Activated CD4-positive, alpha-beta T cell treated with anti-CD3 and anti-CD28 coated beads for 4 hours (primary cell): ENCODE measurements at places on chromosomes 13 and 19.

DNA sequence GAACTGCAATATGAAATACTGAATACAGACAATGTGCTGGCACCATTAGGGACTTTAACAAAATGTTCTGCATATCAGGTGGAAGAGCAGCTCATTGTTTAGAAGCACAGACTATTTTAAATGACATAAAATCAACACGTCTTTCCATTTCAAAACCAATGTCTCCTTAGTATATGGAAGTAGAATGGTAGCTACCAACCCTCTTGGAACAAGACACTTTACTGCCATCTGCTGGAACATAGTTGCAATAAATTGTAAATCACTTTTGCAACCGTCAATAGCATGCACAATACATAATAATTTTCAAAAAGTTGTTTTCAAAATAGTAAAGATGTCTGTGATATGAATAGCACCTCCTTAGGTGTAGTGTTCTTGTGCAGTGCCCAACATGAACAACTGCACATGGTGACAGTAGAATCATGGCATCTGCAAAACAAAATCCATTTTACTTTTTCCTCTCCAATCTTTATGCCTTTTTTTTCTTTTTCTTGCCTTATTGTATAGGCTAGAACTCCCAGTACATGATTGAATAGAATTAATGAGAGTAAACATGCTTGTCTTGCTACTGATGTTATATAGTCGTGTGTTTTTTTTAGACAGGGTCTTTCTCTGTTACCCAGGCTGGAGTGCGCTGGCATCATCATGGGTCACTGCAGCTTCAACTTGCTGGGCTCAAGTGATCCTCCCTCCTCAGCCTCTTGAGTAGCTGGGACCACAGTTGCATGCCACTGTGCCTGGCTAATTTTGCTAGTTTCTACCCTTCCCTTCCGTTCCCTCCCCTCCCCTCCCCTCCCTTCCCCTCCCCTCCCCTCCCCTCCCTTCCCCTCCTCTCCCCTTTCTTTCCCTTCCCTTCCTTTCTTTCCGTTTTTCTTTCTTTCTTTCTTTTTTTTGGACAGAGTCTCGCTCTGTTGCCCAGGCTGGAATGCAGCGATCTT is 7.8 kb upstream of the LYPD5 start:
- no peak for DNase-seq

- DNase-seq = no peak
Observed at GRCh38 chr19:2547033-2547680, 71.2 kb downstream of the GADD45B start.

- no peak for DNase-seq
Observed at GRCh38 chr13:98780451-98780850, 28.0 kb upstream of the SLC15A1 start.

DNA sequence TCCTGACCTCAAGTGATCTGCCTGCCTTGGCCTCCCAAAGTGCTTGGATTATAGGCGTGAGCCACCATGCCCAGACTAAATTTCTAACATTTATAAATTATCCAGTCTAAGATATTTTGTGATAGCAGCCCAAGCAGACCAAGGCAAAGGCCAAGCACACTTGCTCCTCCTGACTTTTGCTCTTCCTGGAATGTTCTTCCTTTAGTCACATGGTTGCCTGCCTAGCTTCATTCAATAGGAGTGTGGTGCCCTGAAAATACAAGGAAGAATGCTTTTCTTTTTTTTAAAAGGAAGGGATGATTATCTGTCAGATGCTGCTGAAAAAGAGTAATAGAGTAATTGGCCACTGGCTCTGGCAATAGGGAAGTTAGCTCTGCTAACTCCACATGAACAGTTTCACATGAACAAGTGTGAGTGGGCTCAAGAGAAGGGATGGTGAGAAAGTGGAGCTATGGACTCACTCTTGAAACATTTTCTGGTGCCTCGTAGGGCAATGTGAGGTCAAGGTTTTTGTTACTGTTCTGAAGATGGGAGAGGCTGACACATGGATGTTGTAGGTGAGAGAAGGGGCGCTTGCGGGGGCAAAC is 47.1 kb downstream of the USPL1 start:
- DNase-seq = no peak

DNA sequence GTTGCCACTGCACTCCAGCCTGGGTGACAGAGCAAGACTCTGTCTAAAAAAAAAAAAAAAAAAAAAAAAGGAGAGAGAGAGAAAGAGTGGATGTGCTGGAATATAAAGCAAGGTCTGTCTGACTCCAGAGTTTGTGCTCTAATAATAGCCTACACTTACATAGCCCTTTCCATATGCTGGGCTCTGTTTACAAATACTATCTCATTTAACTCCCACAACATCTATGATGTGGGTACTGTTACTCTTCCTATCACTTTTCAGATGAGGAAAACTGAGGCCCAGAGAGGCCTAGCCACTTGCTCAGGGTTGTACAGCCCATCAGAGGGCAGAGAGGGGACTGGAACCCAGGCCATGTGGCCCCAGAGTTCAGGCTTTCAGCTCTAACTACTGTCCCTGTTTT is 15.9 kb upstream of the PAK4 start:
- no peak for DNase-seq

- DNase-seq = no peak
Observed at GRCh38 chr13:95275322-95276036, 25.8 kb downstream of the ABCC4 start.

DNA sequence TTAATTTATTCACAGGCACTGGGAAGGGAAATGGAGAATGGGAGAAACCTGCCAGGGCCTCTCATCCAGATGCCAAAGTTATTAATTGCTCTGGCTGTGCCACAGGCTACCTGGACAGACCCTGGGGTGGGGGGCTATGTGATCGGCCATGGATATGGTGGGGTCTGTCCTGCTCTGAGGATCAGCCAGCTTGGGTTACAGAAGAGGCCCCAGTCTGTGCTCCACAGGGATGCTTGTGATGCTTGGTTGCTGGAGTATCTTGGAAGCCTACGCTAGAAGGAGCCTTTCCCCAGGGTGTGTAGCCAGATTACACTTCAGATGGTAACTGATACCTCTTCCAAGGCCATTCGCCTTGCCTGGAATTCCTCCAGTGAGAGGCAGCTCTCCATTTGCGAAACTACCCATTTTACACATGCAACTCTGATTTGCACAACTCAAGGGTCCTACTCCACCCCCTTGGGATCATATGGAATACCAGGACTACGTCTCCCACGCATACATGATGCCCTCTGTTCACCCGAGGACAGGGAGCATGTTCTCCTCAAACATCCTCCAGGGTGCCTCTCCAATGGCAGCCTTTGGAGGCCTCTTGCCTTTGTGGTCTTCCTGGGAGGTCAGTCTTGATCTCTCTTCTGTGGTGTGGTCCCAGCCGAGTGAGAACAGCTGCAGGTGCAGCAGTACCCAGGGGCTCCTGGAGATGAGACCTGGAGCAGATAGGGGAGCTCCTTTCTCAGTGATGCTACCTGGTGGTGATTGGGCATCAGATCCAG is 186.6 kb upstream of the TSHZ3 start:
- DNase-seq = no peak

- DNase-seq = no peak
Observed at GRCh38 chr19:54955376-54955775, 8.0 kb upstream of the NLRP7 start.

- DNase-seq = no peak
Observed at GRCh38 chr13:112928972-112929782, 39.8 kb upstream of the MCF2L start.

DNA sequence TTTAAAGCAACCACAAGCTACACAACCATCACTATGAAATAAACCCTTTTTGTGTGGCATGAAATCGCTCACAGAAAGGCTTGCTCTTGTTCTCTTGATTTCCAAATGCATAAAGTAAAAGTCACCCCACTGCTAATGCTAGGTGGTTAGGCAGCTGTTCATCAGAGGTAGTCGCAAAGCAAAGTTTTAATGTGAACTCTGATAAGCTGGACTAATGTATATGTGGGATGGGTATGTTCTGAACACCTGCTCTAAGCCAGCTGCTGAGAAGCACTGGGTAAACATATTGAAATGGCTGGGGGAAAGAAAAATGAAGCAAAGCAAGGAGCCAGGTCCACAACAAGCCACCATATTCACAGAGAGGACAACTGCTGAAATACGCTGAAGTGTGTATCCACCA is 142.3 kb downstream of the KLF12 start:
- no peak for DNase-seq

DNA sequence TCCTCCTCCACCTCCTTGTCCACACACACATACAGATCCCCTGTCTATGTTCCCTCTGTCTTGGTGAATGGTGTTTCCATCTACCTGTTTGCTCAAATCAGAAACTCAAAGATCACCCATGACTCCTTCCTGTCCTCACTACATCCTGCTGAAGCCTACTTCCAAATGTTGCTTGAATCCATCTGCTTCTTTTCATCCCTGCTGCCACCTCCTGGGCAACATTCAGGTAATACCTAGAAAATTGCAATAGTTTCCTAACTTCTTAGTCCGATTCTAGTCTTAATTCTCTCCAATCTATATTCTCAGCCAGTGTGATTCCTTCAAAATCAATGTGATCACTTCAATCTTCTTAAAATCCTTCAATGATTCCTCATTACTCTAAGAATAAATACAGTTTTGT is 155.5 kb upstream of the STARD13 start:
- no peak for DNase-seq

- DNase-seq = no peak
Observed at GRCh38 chr19:29530540-29531457, 5.0 kb downstream of the VSTM2B start.

DNA sequence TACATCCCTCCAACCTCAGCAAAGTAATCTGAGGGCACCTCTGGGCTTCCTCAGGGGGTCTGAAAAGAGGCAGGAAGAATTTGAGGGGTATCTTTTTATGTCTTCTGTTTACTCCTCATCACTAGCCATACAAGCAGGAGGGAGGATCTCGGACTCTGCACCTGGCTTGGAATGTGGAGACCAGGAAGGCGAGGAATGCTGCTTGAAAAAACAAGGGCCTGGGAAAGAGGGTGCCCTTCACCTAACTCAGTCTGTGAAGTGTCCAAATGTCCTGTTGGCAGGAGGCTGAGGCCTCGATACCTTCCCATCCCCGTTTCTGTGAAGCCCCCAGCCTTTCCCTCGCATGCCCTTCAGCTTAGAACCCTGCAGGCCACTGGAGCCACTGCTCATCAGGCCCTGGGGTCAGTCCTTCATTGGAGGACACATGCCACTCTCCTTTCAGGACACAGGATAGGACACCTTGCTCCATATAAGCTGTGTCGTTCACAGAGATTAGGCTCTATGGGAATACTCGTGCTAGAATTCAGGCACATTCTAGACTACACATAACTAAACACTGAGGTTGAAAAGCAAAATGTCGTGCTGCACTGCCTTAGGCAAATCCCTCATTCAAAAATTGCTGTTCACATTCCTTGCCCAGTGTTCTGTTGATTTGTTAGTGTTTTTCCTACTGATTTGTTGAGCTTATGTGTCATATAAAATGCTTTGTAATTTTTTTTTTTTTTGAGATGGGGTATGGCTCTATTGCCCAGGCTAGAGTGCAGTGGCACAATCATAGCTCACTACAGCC is 49.7 kb downstream of the ESD start:
- DNase-seq = no peak
